ENCODE measurements at places on chromosomes 16 and 17. TPM values are rescaled to one million over a fixed set of nuclear protein-coding genes. Genes with fewer than 3 reads are reported as not detected.

DNA sequence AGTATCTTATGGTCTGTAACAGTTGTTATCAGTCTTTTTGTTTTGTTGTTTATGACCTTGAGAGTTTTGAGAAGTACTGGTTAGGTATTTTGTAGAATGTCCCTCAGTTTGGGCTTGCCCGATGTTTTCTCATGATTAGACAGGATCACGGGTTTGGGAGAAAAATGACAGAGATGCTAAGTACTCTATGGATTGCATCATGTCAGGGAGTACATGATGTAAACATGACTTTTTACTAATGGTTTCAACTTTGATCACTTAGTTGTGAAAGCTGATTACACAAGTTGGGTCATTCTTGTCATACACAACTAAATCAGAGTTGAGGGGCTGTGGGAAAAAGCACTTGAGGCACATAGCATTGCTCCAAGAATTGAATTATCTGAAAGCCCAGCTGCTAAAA is 94.7 kb upstream of the SIAH1 start:
- DNase-seq, result no peak

- DNase-seq, result no peak
These were observed 74.5 kb downstream of the DNAH17 start for GRCh38 chr17:78502611-78503148.

- no peak for DNase-seq
These were observed 5.9 kb downstream of the SCARF1 start for GRCh38 chr17:1639549-1640180.

DNA sequence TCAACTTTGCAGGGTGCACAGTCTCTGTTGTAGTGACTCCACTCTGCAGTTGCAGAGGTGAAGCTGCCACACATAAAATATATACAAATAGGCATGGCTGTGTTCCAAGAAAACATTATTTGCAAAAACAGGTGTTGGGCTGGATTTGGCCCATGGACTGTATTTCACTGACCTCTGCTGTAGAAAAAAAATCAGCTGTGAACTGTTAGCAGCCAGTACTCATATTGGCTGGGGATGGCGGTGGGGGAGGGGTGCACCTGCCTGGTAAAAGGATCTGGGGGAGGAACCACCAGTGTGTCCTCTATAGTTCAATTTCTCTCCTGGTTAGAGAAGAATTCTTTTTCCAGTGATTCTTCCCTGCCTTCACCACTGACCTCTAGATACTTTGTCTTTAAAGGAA is 50.0 kb downstream of the SHISA9 start:
- no peak for DNase-seq

The CHST6 gene
- total RNA-seq, result 4.5 TPM

GRCh38 chr16:49967012-49967559 is 57.9 kb upstream of the CNEP1R1 start:
- no peak for DNase-seq

GRCh38 chr16:53948734-53949430 is 244.9 kb downstream of the FTO start:
- no peak for DNase-seq

GRCh38 chr16:71426880-71427615 is 14.8 kb downstream of the TLE7 start:
- DNase-seq, result no peak

The NUTF2 gene
- 87.1 TPM for total RNA-seq

- no peak for DNase-seq
These were observed 5.4 kb upstream of the GAA start for GRCh38 chr17:80095844-80096475.

DNA sequence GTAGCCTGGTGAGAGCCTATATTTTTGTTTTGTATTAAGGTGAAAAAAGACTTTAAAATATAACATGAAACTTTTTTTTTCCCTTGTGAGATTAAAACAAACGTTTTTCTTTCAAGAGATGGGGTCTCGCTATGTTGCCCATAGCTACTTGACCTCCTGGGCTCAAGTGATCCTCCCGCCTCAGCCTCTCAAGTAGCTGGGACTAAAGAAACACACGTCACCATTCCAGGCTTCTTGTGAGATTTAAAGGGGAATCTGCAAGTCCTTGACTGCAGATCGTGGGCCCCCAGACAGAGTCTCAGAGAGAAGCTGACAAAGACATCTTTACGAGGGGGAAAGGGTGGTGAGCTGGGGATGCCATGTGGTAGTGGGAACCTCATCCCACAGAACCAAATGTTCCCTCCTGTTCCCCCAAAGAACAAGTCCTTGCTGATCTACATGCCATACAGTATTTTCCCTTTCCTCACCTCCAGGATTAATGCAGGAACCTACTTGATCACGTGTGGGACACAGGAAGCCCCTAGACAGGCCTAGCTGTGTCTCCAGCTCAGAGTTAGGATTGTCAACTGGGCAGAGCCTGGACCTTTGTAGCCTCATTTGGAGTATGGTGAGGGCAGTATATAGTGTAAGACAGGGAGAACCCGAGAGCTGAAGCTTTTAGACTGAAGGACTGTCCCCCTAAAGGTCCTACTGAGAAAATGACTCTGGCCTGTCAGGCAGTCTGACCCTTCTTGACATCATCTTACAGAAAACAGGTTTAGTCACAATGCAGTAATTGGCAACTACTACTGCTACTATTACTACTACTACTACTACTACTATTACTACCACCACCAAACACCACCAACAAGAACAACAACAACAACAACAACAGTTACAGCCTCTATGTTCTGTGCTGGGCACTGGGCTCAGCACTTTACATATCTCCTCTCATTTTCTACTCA is 4.1 kb downstream of the MAP3K14 start:
- DNase-seq, result no peak

GRCh38 chr16:3066440-3066748 is 954 bp downstream of the IL32 start:
- DNase-seq, result no peak

GRCh38 chr17:16474012-16474725 is 17.8 kb downstream of the LRRC75A start:
- DNase-seq, result no peak

The QPRT gene
- total RNA-seq, result 6.7 TPM

- no peak for DNase-seq
These were observed 22.0 kb downstream of the KPNA2 start for GRCh38 chr17:68057531-68057952.

The NLRC5 gene
- 12.7 TPM for total RNA-seq
